Mucosa of descending colon (tissue), 3 donors: ENCODE measurements at places on chromosomes 3 and 15.

- peak; percentile 57 for DNase-seq
These were observed 14.1 kb upstream of the CXCR6 start for GRCh38 chr3:45929042-45929679.

GRCh38 chr3:124986192-124987143, 51.9 kb upstream of the MUC13 start:
- DNase-seq = peak; percentile 56

DNA sequence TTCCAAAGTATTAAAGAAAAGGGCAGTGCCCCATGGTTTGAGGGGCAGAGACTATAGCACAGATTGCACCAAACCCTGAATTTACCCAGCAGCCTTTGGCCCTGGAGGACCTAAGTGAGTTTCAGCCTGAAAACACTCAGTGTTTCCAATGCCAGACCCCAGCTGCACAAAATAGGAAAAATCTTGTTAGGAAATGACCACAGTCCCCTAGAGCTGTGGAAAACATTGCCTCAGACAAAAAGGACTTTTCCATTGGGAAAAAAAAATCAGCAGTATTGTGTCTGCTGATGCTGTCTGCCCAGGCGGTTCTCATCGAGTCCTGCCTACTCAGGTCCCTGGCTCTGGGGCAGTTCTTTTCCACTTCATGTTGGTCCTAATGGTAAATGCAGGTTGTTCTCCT, 121.7 kb upstream of the DLG1 start:
- DNase-seq = no peak

DNA sequence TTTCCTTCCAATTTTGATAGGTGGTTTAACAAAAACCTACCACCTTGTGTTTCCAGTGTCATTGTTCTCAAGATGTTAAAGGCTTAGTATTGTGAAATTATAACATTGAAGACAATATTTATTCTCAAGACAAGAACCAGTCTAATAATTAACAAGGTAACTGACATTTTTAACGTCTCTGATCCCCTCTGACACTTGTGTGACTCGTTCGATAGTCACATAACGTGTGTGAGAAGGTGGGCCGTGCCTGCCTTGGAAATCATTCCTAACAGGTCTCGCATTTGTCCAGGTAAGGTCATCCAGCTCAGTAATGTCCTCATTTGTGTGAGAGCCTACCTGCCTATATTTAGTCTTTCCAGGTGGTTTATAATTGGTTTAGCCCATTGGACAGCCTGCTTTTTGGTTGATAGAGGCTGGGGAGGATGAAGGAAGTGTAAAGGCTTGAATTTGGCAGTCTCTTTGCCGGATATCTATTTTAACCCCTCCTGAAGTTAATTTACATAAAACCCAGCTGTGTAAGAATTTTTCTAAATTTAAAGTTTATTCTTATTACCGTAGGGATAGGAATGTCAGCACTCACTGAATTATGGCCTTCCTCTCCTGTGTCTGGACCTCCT, 94.4 kb downstream of the AKAP13 start:
- no peak for DNase-seq

DNA sequence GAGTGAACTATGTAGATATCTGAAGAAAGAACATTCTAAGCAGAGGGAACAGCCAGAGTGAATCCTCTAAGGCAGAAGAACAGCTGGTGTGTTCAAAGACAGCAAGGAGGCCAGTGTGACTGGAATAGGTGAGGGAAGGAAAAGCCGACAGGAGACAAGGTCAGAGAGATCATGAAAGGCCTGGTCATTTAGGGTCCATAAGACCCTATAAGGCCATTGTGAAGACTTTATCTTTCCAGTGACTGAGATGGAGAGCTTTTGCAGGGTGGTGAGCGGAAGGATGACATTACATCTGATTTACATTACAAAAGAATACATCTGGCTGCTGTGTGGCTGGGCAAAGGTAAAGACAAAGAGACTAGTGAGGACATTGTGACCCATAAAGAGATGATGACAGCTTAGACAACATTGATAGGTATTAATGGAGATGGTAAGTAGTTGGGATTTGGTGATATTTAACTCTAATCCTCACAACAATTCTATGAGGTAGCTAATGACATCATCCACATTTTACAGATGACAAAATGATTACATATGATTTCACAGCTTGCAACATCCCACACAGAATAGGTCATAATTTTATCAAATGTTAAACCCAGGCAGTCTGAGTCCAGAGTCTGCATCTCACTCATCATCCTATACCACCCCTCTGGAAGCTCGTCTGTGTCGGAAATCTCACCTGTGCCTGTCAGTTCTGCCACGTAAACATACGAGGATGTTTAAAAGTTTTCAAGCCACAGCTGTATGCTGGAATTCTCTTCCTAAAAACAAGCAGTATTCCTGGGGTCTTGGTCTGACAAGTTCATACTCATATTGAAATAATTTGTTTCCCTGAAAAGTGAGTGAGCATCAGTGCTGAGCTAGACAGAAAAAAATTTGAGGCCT, 70.2 kb upstream of the PIK3R4 start:
- no peak for DNase-seq

DNA sequence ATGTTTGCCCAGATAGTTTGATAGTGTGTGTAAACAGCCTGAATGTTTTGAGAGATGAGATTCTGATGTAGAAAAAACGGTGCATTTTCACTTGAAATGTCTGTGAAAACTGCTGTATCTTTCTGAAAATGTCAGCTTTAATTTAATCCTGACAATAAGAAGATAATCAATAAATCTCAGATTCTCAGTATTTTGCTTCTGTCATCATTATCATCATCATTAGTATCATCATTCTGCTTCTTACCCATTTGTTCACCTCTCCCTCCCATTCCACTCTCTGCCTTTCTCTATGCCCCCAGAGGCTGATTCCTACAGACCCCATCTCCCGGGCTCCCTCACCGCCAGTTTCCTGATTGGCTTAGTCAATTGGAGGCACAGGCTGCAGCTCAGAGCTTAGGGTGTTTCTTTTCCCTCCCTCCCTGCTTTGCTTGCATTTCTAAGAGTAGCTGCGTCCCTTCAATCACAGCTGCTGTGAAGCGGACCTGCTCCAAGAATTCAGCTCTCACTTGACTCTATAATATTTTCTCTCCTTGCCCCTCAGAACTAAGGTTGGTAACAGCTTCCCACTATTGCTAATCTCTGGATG, 8.2 kb upstream of the SNTN start:
- no peak for DNase-seq

DNA sequence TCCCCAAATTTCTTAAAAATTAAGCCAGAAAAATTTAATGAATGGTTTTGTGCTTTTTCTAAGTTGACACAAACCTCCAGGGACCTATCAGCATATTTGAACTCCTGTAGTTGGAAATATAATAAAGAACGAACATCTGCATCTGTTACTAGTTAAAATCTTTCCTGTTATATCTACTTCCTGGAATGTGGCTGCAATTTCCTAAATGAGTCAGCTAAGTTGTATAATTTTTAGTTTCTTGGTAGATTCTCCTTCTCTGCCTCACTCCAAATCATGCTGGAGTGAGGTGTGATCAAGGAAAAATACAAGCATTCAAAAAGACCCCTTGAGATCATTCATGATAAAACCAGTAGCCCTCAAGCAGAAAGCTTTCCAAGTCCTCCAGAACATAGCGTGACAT, 106.2 kb upstream of the MCTP2 start:
- DNase-seq = no peak

GRCh38 chr3:124121379-124122312, 129.7 kb upstream of the ROPN1 start:
- DNase-seq = no peak

DNA sequence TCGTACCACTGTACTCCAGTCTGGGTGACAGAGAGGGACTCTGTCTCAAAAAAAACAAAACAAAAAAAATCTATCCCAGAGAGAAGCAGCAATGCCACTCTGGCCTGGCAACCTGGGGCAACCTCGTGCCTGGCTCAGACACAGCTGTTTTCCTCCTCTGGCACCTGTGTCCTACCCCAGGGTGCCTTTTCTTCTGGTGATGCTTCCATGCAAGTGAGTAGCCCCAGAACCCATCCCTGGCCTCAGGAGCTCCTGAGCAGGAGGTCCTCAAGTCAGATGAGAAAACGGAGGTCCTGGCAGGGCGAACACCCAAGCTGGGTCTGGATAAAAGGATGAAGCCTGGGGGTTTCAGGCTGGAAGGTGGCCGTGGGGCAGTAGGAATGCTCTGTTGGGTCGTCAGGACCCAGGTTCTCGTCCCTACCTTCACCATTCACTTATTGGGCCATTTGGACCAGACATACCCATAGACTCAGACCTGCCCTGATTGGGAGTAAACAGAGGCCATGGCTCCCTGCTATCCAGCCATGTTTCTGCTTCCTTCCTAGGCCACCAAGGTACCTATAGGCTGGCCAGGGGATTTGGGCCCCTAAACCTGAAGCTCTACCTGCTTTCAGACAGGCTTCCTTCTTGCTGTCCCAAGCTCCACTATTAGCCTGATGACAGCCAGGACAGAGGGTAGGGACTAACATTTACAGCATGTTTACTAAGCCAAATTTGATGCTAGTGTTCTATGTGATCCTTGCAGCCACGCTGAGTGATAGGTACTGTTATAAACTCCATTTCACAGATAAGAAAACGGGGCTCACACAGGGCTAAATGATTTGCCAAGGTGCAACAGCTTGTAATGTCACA, 102.2 kb downstream of the DAPK2 start:
- DNase-seq = no peak

DNA sequence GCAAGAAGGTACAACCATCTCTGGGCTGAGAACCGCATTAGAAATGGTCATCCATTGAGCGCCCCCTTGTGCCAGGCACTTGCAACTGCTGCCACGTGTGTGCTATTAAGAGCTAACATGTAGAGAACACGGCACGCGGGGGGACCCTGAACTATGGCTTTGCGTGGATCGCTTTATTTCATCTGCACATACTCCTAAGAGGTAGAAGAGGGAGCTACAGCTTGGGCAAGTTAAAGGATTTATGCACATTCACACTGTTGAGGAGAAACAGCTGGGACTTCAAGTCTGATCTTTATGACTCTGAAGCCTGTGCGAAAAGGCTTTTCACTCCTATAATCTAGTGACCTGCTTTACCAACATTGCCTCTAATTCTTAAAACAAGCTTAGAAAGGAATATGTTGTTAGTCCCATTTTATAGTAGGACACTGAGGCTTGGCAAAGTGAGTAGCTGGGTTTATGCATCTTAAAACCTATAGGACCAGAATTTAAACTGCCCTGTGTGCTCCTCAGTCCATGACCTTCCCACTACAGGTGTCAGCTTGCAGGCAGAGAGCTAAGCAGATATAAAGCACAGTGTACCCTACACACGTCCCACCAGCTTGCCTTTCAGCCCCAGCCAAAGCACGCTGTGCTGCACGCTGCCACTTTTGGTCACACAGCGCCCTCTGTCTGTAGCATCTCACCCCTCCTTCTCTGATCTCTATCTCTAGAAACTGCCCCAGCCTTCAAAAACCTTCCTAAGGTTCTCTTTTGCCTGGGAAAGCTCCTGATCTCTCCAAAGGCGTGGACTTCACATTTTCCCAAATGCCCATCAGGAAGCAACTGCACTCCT, 57.8 kb downstream of the STARD5 start:
- DNase-seq = peak; percentile 83

- DNase-seq = no peak
These were observed 20.4 kb upstream of the CELF6 start for GRCh38 chr15:72340366-72340765.

DNA sequence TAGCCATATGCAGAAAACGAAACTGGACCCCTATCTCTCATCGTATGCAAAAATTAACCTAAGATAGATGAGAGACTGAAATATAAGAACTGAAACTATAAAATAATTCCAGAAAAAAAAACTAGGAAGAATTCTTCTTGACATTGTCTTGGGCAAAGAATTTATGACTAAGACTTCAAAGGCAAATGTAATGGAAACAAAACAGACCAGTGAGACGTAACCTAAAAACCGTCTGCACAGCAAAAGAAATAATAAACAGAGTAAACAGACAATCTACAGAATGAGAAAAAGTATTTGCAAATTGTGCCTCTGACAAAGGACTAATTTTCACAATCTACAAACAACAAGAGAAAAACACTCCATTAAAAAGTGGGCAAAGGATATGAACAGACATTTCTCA, 92.3 kb downstream of the FAM227B start:
- no peak for DNase-seq

GRCh38 chr3:171811295-171811912, 1.1 kb upstream of the PLD1 start:
- no peak for DNase-seq

- no peak for DNase-seq
These were observed 21.0 kb downstream of the ZNF80 start for GRCh38 chr3:114216186-114216970.

GRCh38 chr15:90957031-90957790, 2.5 kb downstream of the RCCD1 start:
- DNase-seq = no peak

DNA sequence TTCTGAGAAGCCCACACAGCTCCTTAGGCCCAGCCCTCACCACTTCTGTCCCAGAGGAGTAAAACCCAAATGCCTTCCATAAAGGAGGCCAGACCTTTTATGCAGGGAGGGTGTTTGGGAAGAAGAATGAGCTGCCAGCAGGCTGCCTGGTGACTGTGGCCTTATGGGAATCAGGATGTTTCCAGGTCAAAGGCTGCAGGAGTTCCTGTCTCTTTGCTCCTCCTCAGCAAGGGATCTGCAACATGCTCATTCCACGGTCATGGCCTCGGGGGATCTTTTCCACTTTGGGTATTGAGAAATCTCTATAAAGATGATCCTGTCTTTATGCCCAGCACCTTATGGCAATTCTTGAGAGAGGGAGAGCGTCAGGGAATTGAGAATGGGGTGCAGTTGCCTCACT, 25.2 kb upstream of the MAGEF1 start:
- DNase-seq = no peak

- no peak for DNase-seq
These were observed 283.8 kb downstream of the C3orf38 start for GRCh38 chr3:88433568-88433967.

DNA sequence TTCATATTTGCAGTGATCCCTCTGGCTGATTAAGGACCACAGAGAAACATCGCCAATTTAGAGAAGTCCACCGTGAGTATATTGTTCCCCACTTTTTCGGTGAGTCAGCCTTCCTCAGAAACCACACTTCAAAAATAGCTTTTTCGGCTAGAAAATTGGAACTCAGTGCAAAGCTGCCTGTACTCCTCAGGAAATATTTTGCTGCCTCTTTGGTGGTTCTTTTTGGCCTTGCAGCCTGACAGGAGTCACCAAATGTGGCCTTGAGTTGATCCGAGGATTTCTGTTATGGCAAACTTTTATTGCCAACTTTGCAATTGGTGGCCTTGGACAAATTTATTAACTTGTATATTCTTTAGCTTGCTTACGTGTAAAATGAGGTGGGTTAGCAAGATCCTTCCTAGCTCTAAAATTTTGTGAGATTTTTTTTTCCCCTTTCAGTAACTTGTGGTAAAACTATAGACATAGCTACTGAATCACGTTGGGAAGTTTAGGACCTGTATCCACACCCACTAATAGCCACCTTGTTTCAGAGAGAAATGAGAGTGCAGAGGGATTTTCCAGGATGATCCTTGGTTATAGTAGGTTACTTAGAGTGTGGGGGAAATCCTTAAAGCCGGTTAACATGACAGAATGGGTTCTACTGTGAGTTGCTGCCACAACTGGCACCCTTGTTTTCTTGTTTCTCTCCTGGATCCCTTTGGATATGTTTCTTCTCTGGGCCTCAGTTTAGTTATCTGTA, 9.9 kb downstream of the ARL6IP5 start:
- peak; percentile 12 for DNase-seq

GRCh38 chr3:113242096-113242581, 30.8 kb downstream of the BOC start:
- no peak for DNase-seq
